Retinal pigment epithelial cell (primary cell): ENCODE measurements at places on chromosomes 12 and 14.

DNA sequence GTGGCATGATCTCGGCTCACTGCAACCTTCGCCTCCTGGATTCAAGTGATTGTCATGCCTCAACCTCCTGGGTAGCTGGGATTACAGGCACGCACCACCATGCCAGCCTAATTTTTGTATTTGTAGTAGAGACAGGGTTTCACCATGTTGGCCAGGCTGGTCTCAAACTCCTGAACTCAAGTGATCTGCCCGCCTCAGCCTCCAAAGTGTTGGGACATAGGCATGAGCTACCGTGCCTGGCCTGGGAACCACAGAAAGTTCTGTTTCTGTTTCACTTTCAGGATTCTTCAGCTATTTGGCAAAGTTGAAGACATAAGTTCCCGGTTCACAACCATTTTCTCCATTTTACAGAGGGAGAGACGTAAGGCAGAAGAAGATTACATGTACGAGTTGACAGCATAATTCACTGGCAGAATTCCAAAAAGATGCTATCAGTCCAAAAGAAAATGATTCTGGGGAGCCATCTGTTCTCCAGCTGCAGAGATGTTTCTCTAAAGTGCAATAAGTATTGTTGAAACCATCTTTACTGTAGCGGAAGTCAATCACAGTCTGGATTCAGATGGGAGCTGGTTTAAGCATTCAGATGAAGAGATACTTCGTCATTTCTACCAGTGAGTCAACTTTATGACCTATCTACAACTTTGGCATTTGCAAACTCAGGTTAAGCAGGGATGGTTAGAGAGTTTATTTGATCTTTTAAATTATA is 8.1 kb upstream of the RNF34 start:
- no peak for DNase-seq

DNA sequence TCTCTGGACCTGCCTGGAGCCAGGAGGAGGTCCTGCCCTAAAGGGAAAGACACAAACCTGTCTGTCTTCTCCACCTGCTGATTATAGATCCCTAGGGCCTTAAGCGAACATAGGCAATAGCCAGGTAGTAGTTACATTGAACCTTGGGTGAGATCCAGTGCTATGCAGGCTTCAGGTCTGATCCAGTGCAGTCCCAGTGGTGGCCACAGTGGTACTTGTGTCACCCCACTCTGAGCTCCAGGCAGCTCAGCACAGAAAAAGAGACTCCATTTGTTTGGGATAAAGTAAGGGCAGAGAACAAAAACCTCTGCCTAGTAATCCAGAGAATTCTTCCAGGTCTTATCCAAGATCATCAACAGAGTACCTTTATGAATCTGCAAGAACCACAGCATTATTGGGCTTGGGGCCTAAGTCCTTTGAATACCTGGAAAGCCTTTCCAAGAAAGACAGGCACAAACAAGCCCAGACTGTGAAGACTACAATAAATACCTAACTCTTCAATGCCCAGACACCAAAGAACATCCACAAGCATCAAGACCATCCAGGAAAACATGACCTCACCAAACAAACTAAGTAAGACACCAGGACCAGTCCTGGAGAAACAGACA is 60.4 kb upstream of the KTN1 start:
- DNase-seq, result no peak

DNA sequence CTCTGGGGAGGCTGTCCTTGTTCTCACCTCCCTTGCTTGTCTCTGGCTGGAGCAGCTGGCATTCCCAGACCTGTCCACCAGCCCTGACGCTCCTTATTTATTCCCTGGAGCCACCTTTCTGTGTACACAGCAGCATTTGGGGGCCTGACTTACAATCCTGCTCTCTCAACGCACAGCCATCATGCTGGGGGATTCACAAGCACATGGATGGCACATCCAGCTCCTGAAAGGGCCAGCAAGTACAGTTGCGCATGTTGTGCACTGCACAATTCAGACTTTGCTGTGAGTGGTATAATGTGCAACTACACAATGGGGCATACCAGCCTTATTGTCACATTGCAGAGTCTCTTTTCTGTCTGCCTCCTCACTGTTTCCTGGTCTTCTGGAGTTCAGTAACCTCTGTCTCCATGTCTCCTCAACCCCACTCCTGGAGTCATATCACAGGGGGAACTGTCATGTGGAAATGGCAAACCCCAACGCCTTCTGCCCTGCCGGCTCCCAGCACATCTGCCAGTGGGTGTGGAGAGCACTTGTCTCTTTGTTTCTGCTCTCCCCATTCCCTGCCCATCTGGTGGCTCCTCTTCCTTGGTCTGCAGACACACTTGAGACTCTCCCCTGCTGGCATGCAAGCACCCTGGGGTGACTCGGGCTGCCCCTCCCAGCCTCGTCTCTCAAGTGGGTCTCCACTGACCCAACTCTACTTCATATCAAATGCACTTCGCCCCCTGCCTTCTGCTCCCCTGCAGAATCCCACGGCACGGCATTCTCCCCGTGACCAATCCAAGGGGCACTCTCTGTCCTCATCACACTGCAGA is 41.2 kb upstream of the MEG3 start:
- DNase-seq, result no peak

DNA sequence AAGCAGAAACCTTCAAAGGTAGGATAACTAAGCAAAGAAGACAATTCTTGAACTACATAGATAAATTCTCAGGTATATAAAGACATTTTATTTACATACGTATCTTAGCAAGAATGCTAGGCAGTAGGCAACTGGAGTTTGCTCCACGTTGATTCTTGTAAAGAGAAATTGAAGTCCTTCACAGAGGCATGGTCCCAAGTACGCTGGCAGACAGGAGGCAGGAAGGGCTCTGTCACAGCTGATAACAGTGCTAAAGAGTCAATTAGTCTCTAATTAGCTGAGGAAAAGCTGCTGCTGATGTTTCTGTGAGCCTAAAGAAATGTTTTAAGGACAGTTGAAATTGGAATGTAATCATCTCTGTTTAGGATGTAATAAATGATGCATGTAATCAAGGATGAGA is 146.8 kb downstream of the METTL25 start:
- no peak for DNase-seq

- no peak for DNase-seq
Measured at GRCh38 chr12:8612629-8613028, at the start of gene AICDA. AICDA (minus strand) TSS chr12:8612859; CDS start chr12:8612767, 92 bp downstream.

DNA sequence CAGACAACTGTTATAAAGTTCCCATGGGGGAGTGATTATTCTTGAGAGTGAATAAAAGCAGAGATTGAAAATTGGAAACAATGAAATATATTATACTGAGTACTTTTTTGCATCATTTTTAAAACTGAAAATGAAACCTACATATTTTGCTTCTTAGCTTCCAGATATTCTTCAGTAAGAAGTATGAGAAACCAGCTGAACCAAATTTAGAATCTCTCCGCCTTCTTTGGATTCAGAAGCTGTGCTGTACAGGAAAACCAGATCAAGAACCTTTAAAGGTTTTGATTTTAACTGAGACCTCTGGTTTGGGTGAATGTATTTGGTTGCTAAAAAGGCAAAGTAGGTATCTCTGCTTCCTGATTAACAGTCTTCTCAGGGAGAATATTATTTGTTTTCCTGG is 109.4 kb downstream of the AKAP6 start:
- DNase-seq, result no peak

- no peak for DNase-seq
Measured at GRCh38 chr12:131540138-131540623, 170.7 kb upstream of the SFSWAP start.

- DNase-seq, result no peak
Measured at GRCh38 chr12:92493816-92494215, 209.0 kb upstream of the PLEKHG7 start.
